ENCODE measurements at places on chromosomes 5 and 9. TPM values are rescaled to one million over a fixed set of nuclear protein-coding genes. Genes with fewer than 3 reads are reported as not detected.

DNA sequence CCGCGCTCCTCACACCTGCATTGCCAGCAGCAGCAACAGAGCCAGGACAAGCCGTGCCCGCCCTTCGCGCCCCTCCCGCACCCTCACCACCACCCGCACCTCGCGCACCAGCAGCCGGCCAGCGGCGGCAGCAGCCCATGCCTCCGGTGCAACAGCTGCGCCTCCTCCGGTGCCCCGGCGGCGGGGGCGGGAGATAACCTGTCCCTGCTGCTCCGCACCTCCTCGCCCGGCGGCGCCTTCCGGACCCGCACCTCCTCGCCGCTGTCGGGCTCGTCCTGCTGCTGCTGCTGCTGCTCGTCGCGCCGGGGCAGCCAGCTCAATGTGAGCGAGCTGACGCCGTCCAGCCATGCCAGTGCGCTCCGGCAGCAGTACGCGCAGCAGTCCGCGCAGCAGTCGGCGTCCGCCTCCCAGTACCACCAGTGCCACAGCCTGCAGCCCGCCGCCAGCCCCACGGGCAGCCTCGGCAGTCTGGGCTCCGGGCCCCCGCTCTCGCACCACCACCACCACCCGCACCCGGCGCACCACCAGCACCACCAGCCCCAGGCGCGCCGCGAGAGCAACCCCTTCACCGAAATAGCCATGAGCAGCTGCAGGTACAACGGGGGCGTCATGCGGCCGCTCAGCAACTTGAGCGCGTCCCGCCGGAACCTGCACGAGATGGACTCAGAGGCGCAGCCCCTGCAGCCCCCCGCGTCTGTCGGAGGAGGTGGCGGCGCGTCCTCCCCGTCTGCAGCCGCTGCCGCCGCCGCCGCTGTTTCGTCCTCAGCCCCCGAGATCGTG lies 517 bp downstream of the KCNN2 start:
- DNase-seq, result no peak

GRCh38 chr5:177984584-177985206 lies 11.3 kb downstream of the PROP1 start:
- DNase-seq, result no peak

- DNase-seq, result no peak
These were observed 256.9 kb upstream of the ST8SIA4 start for GRCh38 chr5:101160002-101160401.

DNA sequence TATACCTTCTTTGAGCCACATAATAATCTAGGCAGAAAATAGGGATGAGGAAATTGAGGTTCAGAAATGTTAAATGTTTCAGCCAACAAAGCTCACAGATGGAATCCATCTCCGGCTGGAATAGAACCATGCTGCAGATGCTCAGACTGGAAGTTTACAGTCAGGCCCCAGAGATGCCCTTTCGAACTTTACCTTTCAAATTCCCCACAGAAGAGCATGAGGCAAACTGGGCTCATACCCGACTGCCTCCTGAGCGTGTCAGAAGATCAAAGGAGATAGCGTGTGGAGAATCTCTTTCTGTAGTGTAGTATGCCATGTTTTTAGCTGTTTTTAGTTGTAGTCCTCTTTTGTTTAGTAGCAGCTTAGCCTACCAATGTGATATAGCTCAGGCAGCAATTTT lies 72.0 kb upstream of the DAP start:
- no peak for DNase-seq

- DNase-seq, result peak; percentile 36
These were observed 19.7 kb upstream of the ASTN2 start for GRCh38 chr9:117434566-117434965.

DNA sequence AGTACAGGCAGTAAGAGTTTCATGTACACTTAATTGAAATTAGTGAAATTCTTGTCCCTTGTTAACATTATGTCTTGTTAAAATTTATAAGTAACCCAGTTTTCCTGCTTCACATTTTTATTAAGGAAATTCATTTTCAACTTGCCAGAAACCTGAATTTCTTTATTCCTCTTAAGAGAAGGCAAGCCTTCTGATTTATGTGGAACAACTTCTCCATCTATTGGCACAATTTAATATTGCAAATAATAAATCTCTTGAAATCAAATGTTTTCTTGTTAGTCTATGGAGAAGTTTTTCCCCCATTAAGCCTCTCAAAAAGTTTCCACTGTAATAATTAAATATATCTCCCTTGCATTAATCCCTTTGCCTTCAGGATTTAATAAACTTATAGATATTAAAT lies 33.8 kb upstream of the ACO1 start:
- peak; percentile 34 for DNase-seq

- DNase-seq, result no peak
These were observed 13.8 kb downstream of the ZCCHC7 start for GRCh38 chr9:37134166-37134565.

GRCh38 chr9:114694146-114694545 lies 12.2 kb upstream of the TEX48 start:
- peak; percentile 22 for DNase-seq

DNA sequence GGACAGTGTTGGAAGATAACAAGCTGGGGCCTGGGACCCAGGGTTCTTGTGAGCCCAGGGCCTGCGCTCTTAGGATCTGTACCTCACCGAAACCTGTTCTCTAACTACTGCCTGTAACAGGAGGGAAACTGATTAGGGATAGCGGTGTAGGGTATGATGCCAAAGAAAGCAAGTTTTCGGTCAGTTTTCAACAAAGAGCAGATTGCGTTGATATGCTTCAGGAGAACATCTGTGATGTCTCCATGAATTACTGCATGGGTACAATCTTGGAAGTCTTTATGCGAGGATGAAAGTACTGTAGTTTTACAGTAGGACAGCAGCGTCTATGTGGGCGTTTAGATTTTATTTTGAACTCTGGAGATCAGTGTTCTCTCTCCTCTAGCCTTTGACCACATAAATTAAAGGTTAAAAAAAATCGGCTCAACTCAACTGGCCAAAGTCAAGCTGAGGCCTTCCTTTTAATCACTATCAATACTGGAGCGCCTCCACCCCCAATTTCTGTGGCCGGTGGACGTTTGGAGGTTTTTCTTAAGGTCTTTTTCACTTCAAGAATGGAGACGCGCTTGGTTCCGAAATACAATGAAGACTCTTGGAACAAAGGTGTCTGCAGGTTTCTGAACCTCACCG lies 3.0 kb downstream of the NFIL3 start:
- no peak for DNase-seq

DNA sequence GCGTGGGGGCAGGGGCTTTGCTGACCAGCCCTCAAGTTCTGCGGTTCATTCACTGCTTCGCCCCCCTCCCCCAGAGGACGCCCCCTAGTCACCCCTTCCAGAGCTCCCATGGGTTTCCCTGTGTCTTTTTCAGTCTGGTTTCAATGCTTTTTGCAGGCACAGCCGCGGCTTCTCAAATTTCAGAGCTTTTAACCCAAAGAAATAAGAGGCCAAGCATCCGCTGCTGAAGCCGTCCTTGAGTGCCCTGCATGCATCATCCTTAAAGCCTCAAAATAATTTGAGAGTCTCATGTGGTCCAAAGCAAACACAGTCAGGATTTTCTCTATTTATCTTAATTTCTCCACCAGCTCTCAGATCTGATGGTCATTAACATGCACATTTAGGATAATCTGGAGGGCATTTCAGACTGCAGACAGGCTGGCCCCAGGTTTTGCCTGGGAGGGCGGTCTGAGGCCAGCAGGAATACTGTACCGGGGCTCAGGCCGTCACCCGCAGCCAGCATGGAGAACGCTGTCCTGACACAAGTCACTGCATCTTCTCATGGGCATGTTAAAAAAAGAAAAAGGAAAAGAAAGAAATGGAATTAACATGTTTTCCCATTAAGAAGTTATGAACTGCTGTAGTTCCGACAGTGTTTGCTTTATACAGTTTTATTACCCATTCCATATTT lies 420.8 kb upstream of the IRX4 start:
- DNase-seq, result no peak

DNA sequence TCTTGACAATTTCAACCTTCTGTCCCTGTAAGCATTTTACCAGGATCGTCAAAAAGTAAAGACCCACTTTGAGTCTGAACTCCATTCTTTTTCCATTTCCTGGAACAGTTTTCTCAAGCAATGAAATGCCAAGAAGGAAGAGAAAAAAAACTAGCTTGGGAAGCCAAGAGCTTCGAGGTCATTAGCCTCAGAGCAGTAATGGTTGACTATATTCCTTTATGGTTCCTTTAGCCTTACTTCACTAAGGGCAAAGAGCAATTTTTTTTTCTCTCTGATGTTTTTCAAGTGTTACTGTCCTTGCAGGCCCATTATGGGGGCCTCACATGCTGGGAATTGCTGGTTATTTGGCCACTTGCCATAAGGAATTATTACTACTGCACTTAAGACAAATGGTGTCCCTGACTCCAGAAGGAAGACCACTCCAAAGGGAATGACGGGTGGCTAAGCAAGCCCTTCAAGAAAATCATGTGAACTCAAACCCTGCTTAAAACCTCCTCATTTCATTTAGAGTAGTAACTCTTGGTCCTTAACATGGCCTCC lies 37.1 kb downstream of the BNC2 start:
- no peak for DNase-seq

The ARSI gene
- not detected for total RNA-seq

The IFNE gene
- total RNA-seq, result 0.52 TPM

The C5orf52 gene
- total RNA-seq, result not detected

The PIP5K1B gene
- 1.2 TPM for total RNA-seq

The GMCL2 gene
- total RNA-seq, result not detected

The GPR21 gene
- total RNA-seq, result not detected

The CCNJL gene
- 7.9 TPM for total RNA-seq

Measured in HT-29 (cell line).